ENCODE measurements at places on chromosomes 3 and 15.

DNA sequence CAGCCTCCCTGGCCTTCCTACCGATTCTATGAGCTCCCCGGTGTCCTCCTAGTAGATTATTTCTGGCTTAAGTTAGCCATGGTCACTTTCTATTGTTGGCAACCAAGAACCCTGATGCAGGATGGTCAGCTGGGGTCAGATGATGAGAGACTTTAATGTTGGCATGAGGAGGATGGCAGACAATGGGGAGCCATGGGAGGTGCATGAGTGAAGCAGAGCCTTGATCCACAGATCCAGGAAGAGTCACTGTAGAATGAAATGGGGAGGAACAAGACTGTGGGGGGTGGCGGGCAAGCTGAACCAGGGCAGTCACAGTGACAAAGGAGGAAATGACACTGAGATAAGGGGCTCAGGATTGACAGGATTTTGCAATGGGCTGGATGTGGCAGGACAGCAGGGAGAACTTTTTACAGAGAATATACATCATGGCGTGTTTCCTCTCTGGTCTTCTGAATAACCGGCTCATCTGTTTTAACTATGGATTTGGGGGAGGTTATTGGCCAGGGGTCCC is 60.9 kb downstream of the RPLP1 start:
- no peak for DNase-seq

DNA sequence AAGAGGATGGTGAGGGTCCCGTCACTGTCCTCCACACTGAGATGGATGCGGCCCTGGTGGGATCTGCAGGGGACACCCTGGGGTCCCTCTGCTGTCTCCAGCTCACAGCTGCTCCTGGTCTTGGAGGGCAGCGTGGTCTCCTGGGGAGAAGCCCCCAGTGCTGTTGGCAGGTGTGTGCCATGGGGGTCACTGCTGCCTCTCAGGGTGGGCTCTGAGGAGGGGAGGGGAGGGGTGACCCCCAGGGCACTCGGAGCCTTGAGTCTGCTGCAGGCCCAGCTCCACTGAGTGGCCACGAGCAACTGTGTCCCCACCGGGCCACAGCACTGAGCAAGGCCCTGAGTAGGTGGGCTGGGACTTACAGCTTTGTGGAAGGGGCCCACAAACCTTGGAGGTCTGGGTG is 34.7 kb downstream of the KLHL25 start:
- DNase-seq, result no peak

DNA sequence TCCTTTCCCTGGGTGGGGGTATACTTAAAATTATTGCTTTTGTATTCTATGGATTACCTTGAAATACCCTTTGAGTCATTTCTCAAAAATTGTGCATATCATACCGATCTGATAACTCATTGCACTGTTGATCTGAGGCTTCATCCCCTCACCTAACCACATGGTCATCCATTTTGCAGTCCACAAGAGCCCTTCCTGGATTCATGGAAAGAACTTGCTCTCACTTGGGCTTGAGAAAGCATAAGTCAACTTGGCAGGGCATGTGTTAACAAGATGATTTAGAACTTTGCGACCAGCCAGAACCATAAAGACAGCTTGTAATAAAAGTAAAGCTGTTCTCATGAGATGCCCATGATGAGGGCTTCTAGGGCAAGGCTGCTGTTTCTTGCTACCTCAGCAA is 22.2 kb downstream of the MME start:
- DNase-seq, result no peak

DNA sequence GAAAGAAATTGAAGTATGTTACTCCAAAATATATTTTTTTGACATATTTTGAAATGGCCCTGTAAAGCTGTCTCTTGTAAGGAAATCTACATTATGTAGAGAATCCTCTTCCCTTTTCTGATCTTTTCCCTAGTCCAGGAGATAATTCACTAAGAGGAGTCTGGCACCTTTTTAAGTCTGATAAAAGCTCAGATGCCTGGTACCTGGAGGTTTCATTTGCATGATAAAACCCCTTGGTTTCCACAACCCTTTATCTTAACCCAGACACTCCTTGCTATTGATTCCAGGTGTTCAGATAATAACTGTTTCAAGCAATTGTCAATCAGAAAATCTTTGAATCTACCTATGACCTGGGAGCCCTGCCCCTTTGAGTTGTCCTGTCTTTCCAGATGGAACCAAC is 26.5 kb downstream of the FGF12 start:
- DNase-seq, result no peak

- no peak for DNase-seq
Observed at GRCh38 chr3:172777901-172778300, 27.4 kb downstream of the ECT2 start.

- peak; percentile 30 for DNase-seq
Observed at GRCh38 chr3:72171463-72171881, 386.5 kb upstream of the PROK2 start.

DNA sequence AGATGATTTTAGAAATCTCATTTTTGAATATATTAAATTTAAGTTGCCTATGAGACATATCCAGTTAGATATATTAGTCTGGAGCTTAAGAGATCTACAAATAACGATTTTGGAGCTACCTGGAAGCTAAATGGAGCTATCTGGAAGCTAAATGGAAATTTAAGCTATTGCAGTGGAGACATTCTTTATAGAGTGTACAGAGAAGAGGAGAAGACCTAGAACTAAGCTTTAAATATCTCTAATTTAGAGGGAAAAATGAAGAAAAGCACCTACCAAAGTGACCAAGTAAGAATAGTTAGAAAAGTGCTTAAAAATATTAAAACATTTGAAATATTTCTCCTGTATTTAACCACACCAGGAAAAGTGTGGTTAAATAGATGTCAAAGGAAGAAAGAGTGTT is 28.3 kb downstream of the SPESP1 start:
- DNase-seq, result no peak

- DNase-seq, result peak; percentile 86
Observed at GRCh38 chr15:41494190-41494921, 682 bp downstream of the ITPKA start.

GRCh38 chr3:150497956-150498355 is 48.3 kb downstream of the SERP1 start:
- DNase-seq, result no peak

DNA sequence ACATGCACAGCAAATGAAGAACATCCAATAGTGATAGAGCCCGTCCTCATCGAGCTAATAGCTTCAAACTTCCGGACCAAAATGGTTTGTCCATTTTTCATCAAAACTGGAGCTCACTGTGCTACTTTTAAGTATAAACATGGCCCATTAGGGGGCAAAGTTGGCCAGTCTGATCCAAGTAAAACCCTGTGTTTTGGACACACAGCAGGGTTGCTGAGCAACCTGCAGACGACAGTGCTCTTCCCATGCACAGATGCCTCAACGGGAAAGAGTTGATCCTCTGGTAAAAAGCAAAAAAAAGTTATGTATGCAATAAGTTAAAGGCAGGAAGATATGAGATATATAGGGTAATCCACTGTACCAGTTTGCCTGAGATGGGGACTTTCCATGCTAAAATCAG is 244.0 kb upstream of the THBS1 start:
- DNase-seq, result no peak

DNA sequence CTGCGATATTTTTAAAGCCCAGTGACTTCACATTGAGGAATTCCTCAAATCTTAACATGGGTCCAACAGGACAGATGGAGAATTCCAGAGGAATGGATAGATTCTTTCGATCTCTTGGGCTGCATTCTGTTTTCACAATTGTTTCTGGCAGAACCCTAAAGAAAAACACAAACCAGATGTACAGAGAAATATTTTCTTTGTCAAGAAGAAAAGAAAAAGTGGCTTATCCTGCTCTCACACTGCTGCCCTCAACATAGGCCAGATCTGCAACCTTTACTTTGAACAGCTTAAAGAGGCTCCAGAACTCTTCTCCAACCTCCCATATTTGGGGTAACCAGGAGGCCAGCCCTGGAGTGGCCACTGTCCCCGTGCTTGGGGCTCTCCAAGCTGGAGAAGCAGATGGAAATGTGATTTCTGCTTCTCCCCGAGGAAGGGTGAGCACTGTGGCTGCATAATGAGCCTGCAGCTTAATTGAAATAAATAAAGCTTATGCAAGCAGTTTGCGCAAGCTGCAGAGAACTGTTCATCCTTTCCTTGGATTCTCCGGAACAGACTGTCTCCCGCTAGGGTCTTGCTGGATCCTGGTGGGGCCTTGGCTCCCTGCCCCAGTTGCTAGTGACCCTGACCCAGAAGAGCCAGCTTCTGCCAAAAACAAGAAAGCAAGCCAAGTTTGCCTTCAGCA is 453.2 kb upstream of the PROK2 start:
- no peak for DNase-seq

DNA sequence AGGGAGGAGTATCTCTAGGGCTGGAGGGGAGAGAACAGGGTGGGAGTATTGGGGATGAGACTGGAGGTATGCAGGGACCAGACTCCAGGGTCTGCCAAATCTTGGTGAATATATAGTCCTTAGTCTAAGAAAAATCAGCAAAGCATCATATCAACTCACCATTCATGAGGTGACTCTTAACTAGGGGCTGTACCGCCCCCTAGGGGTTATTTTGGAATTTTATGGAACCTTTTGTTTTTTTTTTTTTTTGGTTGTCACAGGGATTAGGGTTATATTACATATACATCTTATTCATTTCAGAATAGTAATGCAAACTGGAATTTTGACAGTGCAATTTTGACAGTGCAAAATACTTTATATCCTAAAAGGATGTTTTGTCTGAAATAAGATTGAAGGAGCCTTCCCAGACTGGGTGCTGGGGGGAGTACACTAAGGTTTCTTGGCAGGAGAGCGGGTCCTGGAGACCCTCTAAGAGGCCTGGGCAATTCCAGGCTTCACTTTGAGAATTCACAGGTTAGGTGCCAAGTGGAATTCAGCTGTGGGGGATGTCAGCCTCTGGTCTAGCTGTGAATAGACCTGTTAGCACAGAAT is 7.5 kb downstream of the CMTM7 start:
- DNase-seq, result no peak

DNA sequence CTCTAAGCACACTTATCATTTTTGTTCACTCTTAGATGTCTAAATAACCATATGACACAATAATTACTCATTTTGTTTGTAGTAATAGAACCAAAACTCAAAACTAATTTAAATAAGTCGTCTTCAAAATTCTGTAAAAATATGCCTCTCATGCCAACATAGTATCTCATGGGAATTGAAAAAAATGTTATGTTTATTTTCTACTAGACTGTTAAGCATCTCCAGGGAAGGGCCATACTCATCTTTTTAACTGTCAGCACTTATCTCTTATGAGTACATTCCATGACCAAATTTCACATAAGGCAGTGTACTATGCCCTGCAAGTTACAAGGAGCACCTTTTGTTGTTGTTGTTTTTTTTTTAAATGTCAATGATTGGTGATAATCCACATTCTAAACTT is 18.3 kb upstream of the USF3 start:
- no peak for DNase-seq

- DNase-seq, result no peak
Observed at GRCh38 chr15:68149059-68149458, 56.1 kb downstream of the CALML4 start.

- DNase-seq, result no peak
Observed at GRCh38 chr3:65960087-65960486, 78.6 kb downstream of the MAGI1 start.

DNA sequence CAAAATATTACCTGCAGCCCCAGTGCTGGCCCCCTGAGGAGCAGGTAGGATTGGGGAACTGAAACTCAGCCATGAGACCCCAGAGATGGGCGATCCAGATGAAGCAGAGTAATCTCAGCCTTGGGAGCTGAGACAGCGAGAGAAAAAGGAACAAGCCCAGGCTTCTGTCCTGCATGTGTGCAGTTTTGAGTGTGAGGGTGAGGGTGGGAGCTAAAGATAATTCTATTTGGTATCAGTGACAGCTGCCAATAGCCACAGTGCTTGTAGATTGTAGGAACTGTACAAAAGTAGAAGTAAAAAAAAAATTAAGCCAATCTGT is 5.9 kb downstream of the ATP8B4 start:
- no peak for DNase-seq

GRCh38 chr15:30962659-30963058 is 28.8 kb downstream of the MTMR10 start:
- no peak for DNase-seq

GRCh38 chr3:3734881-3735280 is 64.3 kb upstream of the LRRN1 start:
- no peak for DNase-seq

DNA sequence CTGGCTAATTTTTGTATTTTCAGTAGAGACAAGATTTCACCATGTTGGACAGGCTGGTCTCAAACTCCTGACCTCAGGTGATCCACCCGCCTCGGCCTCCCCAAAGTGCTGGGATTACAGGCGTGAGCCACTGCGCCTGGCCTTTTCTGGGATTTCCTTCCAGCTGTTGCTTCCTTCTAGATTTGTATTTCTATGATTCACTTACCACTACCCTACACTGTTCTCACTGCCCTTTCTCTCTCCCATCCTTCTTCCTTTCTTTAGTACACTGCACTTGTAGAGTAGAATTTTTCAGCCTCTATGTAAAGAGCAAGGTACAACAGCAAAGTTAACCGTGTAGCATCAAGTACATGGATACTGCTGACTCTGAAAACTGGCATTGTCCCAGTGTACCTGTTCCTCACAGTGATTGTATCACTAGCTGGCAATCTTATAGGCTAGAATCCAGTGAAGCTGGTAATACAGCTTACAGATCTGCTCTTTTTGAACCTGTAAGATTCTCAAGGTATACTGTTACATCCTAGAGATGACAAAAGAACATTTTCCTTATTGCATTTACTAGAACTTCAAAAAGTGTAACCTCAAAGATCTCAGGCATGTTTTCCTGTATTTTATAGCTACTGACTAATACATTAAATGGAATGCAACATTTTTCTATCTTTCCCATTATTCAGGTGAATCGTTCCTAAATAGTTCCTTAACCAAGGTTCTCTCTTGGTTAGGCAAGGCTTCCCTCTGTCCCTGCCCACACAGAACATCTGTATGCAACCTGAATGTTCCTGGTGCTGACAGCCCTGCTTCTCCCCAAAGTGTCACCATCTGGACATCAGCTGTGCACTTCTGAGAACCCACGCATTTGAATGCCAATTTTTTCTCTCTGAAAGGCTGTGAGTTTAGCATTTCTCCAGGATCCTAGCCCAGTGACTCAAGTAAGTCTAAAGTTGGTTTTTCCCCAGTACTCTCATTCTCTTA is 74.1 kb upstream of the RAP2B start:
- no peak for DNase-seq

- peak; percentile 61 for DNase-seq
Observed at GRCh38 chr3:146974001-146974400, 368.9 kb upstream of the PLSCR5 start.

GRCh38 chr3:35724106-35724505 is 84.8 kb downstream of the ARPP21 start:
- no peak for DNase-seq

GRCh38 chr3:33278163-33278562 is 921 bp downstream of the FBXL2 start:
- no peak for DNase-seq

GRCh38 chr15:64044300-64045100 is 1.8 kb downstream of the DAPK2 start:
- no peak for DNase-seq

- no peak for DNase-seq
Observed at GRCh38 chr3:119292666-119293065, 1.5 kb upstream of the ARHGAP31 start.

GRCh38 chr3:194296454-194297263 is 54.5 kb downstream of the CPN2 start:
- DNase-seq, result no peak

- DNase-seq, result no peak
Observed at GRCh38 chr15:51380999-51381806, 39.7 kb downstream of the GLDN start.

- no peak for DNase-seq
Observed at GRCh38 chr3:113753376-113753985, 6.6 kb downstream of the ATP6V1A start.

Measured in posterior cingulate gyrus (tissue), 11 donors.